ENCODE measurements at places on chromosomes 3 and 15.

GRCh38 chr15:80343554-80343992 is 60.6 kb upstream of the ARNT2 start:
- H3K36me3 ChIP-seq, result no peaks in the 10 kb centered on the region
- H3K4me3 ChIP-seq, result no peak overlapping the region
- H3K4me1 ChIP-seq, result no peaks in the 10 kb centered on the region
- DNase-seq, result no peak
- H3K27me3 ChIP-seq, result peaks cover 2% of the 10 kb centered on the region

DNA sequence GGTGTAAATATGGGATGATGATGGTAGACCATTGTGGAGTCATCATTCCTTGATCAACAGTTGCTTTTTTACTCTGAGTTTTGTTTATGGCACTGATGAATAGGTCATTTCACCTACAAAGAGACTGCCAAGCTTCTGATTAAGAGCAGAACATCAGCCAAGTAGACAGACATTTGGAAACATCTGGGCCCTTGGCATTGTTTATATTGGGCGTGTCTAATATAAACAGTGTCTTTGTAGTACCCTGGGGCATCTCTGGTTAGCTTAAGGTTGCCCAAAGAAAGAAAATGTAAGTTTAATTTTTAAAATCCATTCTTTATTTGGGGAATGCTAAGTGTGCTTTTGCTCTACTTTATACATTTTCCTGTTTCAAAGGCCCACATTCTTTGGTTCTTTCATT is 377.0 kb downstream of the FEZF2 start:
- no peaks in the 10 kb centered on the region for H3K4me1 ChIP-seq
- no peaks in the 10 kb centered on the region for H3K27me3 ChIP-seq
- no peak for DNase-seq
- no peaks in the 10 kb centered on the region for H3K36me3 ChIP-seq

- no peak overlapping the region for H3K27ac ChIP-seq
- H3K4me3 ChIP-seq, result no peak overlapping the region
- H3K36me3 ChIP-seq, result no peaks in the 10 kb centered on the region
- no peaks in the 10 kb centered on the region for H3K4me1 ChIP-seq
Observed at GRCh38 chr3:19183584-19183983, 35.3 kb downstream of the KCNH8 start.

GRCh38 chr3:33505027-33505426 is 64.8 kb upstream of the UBP1 start:
- no peak overlapping the region for H3K4me3 ChIP-seq
- no peaks in the 10 kb centered on the region for H3K27me3 ChIP-seq
- DNase-seq, result no peak

DNA sequence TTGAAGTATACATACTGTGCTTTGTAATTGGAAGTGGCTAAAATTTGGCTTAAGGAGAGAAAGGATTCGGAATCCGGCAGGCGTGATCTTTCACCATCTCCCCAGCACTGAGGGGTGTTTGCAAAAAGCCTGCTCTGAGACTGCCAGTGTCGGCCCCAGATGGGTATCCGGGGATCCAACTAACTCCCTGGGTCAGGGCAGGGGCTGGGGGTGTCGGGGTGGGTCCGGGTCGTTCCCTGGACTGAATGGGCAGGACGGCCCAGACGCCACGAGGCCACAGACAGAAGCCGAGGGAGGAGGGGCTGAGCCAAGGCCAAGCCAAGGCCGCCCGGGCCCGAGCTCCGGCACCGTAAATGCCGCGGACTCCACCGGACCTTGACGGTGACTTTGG is 349 bp downstream of the PPIB start:
- H3K4me1 ChIP-seq, result peaks cover 44% of the 10 kb centered on the region
- H3K27me3 ChIP-seq, result no peaks in the 10 kb centered on the region
- peak overlapping the region; percentile 80 for H3K27ac ChIP-seq

DNA sequence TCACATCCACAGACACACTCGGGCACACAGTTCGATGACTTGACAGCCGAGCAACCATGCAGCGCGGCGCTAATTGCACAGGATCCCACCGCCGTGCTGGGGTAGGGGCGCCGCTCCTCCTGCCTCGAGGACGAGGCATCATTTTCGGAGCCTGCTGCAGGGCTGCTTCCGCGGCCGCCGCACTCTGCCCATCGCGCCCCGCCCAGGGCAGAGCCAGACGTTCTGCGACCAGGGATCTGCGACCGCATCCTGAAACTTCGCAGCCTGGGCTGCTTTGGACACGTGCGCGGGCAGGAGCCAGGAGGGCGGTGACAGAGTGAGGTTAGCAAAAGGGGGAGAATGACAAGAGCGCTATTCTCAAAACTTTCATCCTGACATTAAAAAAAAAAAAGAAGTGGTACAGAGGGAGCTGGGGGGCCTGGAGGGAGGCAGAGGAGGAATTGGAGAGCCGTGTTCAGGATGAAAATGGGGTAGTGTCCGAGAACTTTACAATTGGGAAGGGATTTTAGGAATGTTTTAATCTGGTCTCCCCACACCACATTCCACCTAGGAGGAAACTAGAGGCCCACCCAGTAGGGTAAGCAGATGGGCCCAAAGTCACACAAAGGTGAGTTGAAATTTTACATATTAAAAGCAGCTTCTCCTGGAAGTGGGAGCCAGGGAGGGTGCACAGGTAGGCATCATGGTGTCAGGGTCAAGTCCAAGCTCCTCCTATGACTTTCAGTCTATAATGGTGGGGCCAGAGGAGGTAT is 15.9 kb downstream of the IGDCC3 start:
- no peak overlapping the region for H3K4me3 ChIP-seq
- DNase-seq, result no peak

GRCh38 chr15:60708684-60709083 is 229.7 kb upstream of the ICE2 start:
- no peak for DNase-seq
- H3K27ac ChIP-seq, result no peak overlapping the region
- H3K36me3 ChIP-seq, result no peaks in the 10 kb centered on the region
- H3K4me3 ChIP-seq, result no peak overlapping the region

DNA sequence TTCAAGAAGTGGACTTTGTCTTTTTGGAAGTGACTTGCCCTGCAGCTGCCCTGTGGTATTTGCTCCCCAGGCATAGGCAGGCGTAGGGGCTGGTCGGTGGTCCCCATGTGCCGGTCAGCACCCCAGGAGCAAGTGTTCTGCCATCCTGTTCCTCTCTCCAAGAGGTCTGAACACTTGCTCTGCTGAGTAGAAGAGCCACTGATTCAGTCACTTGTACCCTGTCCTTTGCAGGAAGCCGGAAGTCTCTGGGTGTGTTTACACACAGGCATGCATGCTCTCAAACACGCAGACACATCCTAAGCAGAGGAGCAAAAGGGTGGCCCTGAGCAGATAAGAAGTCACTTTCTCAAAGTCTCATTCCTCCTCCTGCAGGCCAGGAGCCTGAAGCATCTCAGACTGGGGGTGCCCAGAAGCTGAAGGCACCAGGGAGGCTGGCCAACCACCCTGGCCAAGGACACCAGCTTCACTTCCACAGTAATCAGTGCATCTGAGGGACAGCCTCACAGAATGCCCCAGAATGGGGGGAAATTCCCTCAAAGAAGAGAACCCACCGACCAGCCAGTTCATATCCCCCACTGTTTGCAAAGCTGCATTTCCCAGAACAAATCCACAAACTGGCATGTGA is 88.7 kb upstream of the POMGNT2 start:
- no peaks in the 10 kb centered on the region for H3K27me3 ChIP-seq
- H3K4me3 ChIP-seq, result no peak overlapping the region
- peak overlapping the region; percentile 71 for H3K27ac ChIP-seq
- H3K4me1 ChIP-seq, result peaks cover 19% of the 10 kb centered on the region

DNA sequence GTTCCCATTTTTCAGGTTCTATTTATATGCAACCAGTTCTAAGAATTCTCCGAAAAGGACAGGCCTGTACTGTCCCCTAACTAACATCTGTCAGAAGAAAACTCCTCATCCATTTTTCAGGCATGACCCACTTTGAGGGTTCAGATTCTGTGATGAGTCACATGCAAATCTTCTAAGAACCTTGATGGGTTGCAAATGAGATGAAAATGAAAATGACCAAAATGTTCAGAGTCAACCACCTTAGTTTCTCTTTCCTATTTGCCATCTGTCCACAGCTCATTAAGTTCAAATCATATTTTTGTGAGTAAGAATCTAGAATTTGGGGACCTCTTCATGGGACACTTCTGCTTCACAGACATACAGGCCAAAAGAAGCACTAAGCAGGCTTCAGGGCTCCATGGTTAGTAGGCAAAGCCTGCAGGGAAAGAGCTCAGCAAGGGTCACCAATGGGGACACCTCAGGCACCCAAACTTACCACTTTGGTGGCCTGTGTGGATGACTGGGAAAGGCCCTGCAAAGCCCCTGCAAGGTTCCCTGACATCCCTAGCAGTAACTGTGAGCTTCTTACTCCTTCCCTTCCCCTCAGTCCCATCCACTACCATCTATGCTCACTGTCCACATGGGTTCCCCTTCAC is 122.0 kb downstream of the WDR76 start:
- no peaks in the 10 kb centered on the region for H3K27me3 ChIP-seq
- DNase-seq, result no peak
- no peak overlapping the region for H3K27ac ChIP-seq
- no peaks in the 10 kb centered on the region for H3K36me3 ChIP-seq
- no peak overlapping the region for H3K4me3 ChIP-seq

DNA sequence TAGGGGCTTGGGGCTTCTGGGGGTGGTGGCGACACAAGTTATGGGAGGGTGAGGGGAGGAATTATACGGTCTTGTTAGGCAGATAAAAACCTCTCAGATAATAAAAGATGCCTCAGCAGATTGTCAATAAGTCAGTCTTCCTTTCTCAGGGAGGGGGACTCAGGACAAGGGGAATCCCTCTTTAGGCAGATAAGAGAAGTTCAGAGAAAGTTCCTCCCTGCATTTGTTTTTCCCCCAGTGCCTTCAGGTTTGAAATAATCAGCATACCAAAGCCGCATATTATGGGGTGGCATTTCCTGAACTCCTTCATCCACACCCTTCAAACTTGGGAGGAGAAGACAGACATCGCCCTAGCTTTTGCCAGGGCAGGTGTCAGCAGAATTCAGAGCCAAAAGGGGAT is 8.5 kb downstream of the PPCDC start:
- peaks cover 3% of the 10 kb centered on the region for H3K36me3 ChIP-seq
- no peak overlapping the region for H3K4me3 ChIP-seq
- no peaks in the 10 kb centered on the region for H3K27me3 ChIP-seq
- no peak for DNase-seq

DNA sequence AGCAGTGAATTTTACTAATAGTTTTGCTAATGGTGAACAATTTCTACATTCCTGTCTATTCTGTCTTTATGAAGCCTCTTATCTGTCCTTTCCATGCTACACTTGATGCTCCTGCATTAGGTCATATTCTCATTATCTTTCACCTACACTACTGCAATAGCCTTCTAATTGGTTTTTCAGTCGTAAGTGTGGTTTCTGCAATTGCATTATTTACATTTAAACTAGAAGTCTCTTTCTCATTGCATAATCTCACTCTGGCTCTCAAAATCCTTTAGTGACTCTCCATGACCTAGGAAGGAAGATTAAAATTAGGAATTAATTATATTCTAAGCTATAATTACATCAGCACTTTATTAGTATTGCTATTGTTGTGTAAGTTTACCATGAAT is 686.5 kb downstream of the IGSF11 start:
- DNase-seq, result no peak
- H3K4me3 ChIP-seq, result no peak overlapping the region
- no peaks in the 10 kb centered on the region for H3K27me3 ChIP-seq
- no peaks in the 10 kb centered on the region for H3K4me1 ChIP-seq
- H3K36me3 ChIP-seq, result no peaks in the 10 kb centered on the region

- H3K36me3 ChIP-seq, result no peaks in the 10 kb centered on the region
- H3K27me3 ChIP-seq, result peaks cover 2% of the 10 kb centered on the region
- no peak overlapping the region for H3K27ac ChIP-seq
- no peaks in the 10 kb centered on the region for H3K4me1 ChIP-seq
- no peak for DNase-seq
Observed at GRCh38 chr3:130601442-130601971, 84.5 kb downstream of the COL6A6 start.

- H3K4me3 ChIP-seq, result peak overlapping the region; percentile 31
- peak; percentile 21 for DNase-seq
- H3K27me3 ChIP-seq, result no peaks in the 10 kb centered on the region
- H3K36me3 ChIP-seq, result no peaks in the 10 kb centered on the region
Observed at GRCh38 chr3:72288955-72289691, 504.2 kb upstream of the PROK2 start.

GRCh38 chr3:634511-634910 is 437.9 kb downstream of the CHL1 start:
- no peak overlapping the region for H3K4me3 ChIP-seq
- no peaks in the 10 kb centered on the region for H3K27me3 ChIP-seq
- H3K4me1 ChIP-seq, result no peaks in the 10 kb centered on the region
- H3K27ac ChIP-seq, result no peak overlapping the region

- no peaks in the 10 kb centered on the region for H3K27me3 ChIP-seq
- H3K27ac ChIP-seq, result no peak overlapping the region
- H3K4me1 ChIP-seq, result no peaks in the 10 kb centered on the region
- H3K4me3 ChIP-seq, result no peak overlapping the region
Observed at GRCh38 chr15:100707229-100707628, 104.8 kb downstream of the ASB7 start.

DNA sequence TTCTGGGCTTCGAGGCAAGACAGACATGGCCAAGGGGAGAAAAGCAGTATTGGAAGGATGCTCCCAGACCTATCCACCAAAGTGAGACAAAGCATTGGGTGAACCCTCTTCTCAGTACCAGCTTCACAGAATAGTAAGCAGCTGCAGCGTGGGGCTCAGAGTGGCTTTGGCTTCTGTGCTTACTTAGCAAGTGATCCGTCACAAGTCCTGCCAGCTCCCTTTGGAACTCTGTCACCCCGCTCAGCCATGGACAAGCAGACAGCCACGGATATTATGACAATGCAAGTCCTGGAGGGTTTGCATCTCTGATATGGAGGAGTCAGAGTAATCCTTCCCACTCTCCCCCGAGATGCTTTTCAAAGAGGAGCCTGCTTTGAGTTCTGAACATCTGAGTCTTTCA is 90.8 kb downstream of the SLCO3A1 start:
- no peak overlapping the region for H3K4me3 ChIP-seq
- H3K27me3 ChIP-seq, result no peaks in the 10 kb centered on the region
- H3K4me1 ChIP-seq, result peaks cover 51% of the 10 kb centered on the region
- H3K27ac ChIP-seq, result no peak overlapping the region

DNA sequence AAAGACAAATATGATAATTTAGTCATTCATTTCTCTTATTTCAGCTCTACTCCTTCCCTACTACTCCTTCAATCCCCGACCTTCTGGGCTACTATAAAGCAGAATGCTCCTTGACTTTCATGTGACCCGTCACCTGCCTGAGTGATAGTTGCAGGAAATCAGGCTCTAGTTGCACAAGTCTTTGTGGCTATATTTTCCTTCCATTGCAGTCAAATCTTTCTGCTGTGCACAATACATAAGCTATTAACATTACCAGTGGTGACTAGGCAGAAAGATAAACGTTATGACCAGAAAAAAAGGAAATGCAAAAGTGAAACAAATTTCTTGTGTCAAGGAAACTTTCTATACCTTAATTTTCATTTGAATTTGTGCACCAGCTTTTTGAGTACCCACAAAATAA is 2.3 kb downstream of the SUCNR1 start:
- H3K4me1 ChIP-seq, result no peaks in the 10 kb centered on the region
- no peaks in the 10 kb centered on the region for H3K36me3 ChIP-seq
- no peak overlapping the region for H3K27ac ChIP-seq
- no peak for DNase-seq
- no peaks in the 10 kb centered on the region for H3K27me3 ChIP-seq
- H3K4me3 ChIP-seq, result no peak overlapping the region
